ENCODE measurements at places on chromosomes 5 and 9.

GRCh38 chr5:139395844-139396640 lies 1.1 kb upstream of the PROB1 start:
- DNase-seq = no peak

DNA sequence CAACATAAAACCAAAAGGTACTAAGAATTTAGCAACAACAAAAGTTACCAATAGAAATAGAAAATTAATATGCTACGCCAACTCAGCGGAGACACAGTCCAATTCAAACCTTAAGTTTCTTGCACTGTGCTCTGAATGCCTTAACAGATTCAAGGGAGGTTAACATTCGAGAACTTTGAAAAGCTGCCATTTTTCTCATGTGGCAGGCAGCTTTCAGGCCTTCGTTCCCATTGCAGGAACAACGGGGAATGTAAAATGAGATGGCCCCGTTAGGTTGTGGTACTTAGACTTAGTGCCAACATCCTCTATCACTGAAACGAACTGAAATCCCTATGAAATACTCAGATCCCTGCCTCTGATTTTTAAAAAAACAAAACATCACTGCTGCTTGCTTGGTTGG lies 22.4 kb downstream of the FNBP1 start:
- no peak for DNase-seq

- DNase-seq = no peak
Measured at GRCh38 chr5:123047706-123048105, 11.2 kb upstream of the PPIC start.

GRCh38 chr5:88548136-88548805 lies 279.6 kb upstream of the TMEM161B start:
- no peak for DNase-seq

DNA sequence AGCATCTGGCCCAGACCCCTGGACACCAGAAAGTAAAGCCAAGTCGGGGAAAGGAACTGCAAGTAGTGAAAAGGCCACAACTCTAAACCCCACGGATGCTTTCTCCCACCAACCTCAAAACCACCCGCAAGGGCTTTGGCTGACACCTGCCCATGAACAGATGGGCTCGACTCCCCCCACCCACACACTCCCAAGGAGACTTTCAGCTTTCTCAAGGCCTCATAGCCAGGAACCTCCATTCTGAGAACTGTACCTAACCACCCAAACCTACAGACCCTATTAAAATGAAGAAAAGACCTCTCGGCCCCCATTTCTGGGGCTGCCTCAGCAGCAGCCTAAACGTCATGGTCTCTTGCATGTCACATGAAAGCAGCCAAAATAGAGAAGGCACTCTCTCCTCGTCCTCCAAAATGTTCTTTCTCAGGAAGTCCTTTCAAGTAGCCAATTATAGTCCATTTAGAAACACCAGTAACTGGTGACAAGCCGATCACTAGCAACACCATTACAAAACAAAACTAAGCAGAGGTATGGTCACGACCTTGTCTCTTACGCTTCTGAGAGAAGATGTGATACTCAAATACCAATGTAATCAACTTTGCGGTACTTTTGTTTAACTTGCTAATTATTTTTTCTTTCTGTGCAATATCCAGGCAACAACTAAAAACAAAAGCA lies 2.9 kb downstream of the B4GALT1 start:
- DNase-seq = no peak

DNA sequence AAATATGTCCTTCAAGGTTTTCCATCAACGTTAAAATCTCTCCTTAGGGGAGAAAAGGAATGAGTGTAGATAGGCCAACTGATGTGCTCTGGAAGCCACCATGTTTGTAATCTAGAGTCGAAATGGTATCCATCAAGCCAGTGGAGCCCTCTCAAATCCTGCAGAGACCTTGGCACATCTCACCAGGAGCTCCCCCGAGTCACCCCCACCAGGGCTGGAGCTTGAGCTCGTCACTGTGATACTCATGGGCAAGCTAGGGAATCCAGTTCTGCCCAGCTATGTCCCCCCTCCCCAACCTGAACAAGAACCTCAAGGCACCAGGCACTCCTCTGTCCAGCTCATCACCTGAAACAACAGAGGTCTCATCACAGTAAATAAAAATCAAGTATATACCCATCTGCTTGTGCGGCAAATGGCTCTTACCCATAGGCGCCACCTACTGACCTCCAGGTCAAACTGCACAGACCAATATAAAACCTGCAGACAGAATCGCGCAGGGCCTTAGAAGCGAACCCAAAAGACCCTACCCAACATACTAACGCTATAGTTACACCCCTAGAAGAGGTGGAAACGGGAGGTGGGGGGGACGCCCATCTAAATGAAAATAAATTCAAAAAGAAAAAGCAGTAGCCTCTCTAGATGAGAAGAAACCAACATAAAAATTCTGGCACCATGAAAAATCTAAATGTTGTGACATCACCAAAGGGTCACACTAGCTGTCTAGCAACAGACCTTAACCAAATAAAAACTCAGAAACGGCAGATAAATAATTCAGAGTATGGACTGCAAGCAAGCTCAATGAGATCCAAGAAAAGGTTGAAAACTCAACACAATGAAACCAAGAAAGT lies 75.0 kb downstream of the TTC39B start:
- no peak for DNase-seq

- no peak for DNase-seq
Measured at GRCh38 chr5:88948746-88949600, 66.0 kb upstream of the MEF2C start.

DNA sequence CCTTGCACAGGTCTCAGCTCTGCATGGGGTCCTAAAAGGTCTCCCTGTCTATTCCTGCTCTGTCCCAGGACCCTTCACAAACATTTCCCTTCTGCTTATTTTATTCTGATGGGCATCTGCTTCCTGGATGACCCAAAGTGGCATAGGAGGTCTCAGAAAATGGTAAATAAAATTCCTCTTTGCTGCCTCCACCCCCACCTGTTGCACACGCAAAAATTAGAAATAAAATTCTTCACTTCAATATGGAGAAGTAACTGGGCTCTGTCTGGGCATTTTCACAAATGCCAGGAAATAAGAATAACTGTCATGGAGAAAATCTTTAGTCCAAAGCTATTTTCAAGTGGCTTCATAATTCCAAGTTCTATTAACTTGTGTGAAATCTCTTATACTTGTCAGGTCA lies 106.6 kb upstream of the MAP1B start:
- DNase-seq = no peak

GRCh38 chr9:115118879-115119218 lies 892 bp upstream of the TNC start:
- DNase-seq = no peak

DNA sequence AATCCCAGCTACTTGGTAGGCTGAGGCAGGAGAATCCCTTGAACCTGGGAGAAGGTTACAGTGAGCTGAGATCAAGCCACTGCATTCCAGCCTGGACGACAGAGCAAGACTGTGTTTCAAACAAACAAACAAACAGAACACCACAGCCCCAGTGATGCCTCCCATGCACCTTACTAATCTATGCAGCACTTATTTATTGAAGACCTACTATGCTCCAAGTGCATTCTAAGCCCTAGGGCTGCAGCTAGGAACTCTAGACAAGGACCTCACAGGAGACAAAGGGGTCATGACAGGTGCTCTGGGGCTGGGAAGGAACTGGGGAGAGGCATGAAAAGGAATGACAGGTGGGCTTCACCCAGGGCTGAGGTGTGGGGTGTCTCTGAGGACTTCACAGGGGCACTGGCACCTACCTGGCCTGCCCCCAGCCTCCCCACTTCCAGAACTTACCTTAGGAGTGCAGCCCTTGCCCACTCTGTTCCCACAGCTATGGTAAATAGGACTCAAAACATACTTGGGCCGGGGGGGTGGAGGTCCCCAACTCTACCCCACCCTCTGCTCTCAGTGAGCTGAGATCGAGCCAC lies 69.4 kb downstream of the C9orf50 start:
- no peak for DNase-seq

DNA sequence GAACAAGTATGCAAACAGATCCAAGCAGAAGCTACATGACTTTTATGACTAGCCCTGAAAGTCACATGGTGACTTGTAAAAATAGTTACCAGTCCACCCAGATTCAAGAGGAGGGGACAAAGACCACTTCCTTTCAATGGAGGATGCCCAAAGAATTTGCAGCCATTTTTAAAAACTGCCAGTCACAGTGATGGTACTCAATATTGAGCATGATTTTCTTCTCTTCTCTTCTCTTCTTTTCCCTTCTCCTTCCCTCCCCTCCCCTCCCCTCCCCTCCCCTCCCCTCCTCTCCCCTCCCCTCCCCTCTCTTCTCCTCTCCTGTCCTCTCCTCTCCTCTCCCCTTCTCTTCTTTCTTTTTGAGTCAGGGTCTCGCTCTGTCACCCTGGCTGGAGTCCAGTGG lies 286.9 kb downstream of the PARP8 start:
- no peak for DNase-seq

DNA sequence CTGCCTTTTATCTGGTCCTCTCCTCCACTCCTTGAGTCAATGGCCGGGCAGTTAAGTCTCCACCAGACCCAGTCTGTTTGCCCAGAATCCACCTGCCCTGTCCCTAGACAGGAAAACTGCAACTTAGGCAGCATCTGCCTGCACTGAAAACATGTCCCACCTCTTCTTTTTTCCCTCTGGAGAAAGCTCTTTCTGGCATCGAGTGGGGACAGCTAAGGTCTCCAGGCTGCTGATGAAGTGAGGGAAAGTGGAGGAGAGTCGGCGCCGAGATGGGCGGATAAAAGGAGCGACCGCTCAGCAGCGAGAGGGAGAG lies 243 bp upstream of the SHISAL2B start:
- DNase-seq = no peak

DNA sequence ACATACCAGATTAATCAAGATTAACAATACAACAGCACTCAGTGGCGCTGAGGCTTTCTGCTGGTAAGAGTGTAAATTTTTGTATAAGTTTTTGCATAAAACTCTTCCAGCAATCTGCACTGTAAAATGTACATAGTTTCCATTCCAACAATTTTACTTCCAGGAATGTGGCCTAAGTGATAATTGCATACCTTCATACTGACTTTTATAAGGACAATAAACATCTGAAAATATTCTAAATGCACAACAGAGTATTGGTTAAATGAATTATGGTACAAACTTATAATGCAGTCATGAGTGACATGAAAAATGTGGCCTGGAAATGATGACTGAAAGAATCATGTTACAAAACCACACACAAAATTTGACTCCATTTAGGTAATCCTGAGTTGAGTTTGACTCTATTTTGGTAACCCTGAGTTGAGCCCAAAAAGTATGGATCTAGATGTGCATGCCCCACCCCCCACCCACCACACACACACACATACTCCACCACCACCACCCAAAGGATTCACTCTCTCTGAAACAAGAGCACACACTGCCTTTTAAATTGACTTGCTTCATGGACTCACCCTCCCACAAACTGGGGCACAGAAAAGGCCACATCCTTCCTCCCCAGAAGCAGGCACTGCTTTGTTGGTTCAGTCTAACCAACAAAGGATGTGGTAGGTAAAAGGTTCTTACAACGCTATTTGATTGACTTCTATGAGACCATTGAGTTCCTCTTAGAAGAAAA lies 137.6 kb downstream of the SUSD1 start:
- peak; percentile 45 for DNase-seq

GRCh38 chr5:146878476-146879172 lies at the start of gene PPP2R2B:
PPP2R2B (minus strand) TSS chr5:146878757.
- no peak for DNase-seq

DNA sequence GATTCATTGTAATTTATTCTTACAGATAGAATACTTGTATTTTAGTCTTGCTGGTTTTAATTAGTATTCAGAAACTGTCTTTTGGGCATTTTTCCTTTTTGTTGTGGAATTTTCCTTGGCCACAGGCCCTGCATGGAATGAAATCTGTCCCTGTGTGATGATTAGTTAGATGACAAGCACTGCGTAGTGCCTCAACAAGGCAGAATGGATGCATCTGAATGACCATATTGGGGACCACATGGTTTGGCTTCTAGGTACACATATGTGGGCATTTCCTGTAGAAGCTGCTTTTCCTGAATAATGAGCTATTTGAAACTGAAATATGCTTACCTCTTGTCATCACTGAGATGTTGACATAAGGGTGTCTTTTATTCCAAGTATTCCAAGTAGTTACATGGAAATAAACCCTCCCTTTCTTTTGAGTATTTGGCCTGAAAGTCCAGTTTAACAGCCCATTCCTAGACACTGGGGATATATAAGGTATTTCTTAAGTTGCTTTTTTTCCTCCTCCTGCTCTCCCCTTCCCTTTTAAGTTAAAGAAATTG lies 147.3 kb downstream of the YTHDC2 start:
- no peak for DNase-seq

GRCh38 chr5:113119246-113119924 lies 142.8 kb downstream of the DCP2 start:
- no peak for DNase-seq

DNA sequence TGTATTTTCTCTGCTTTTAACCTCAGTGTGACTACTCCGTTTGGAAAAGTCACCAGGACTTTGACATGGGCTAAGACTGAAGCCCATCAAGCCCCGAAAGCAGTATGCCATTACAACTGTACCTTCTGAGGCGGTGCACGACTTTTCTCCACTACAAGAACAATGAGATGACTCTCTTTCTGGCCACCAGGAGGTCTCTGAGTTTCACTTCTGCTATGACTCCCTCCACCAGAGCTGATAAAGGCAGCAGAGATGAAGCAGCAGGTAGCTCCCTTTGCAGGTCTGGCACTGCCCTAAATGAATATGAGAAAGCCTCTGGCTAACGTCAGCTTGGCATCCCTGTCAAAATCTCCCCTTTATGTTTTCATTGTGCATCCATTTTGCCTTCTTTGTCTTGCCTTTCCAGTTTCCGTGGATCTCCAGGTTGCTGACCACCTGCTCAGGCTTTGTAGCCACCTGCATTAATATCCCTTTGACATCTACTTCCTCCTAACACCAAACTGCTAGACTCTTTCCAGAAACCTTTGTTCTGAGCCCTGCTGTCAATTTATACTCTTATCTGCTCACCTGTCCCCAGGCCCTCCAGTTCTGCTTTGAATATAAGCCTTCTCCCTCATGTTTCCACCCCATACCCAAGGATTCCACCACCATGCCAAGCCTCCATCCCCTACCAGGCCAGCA lies 221.7 kb downstream of the ZNF608 start:
- DNase-seq = no peak
